ENCODE measurements at places on chromosomes 12 and 14. TPM values are rescaled to one million over a fixed set of nuclear protein-coding genes. Genes with fewer than 3 reads are reported as not detected.

DNA sequence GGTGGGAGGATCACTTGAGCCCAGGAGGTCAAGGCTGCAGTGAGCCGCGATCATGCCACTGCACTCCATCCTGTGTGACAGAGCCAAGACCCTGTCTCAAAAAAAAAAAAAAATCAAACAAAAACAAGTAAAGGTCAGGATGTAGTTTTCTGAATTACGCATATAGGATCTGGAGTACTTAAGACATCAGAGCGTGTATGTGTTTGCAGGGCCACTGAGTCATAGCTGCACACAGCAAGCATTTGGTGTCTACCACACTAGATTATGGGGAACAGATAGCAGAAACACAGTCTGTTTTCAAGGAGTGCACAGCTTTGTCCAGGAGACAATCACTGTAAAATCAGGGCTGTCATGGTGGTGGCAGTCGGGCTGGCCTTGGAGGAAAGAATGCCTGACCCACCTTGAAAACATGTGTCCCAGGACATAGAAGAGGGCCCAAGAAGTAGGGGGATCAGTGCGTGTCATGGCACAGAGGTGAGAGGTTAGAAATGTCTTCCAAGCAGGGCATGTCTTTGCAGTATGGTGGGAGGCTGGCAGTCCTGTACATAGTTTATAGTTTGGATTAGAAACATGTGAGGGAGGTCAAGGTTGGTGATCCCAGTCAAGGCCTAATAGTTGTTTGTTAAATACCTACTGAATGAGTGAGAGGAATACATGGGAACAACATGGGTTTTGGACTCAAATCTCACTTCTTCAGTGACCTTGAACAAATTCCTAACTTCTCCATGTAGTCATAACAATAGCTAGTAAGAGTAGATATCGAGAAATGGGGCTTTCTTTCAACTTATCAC is 23.6 kb upstream of the C12orf71 start:
- DNase-seq = no peak

GRCh38 chr12:40375076-40375475 is 150.3 kb downstream of the LRRK2 start:
- DNase-seq = no peak

DNA sequence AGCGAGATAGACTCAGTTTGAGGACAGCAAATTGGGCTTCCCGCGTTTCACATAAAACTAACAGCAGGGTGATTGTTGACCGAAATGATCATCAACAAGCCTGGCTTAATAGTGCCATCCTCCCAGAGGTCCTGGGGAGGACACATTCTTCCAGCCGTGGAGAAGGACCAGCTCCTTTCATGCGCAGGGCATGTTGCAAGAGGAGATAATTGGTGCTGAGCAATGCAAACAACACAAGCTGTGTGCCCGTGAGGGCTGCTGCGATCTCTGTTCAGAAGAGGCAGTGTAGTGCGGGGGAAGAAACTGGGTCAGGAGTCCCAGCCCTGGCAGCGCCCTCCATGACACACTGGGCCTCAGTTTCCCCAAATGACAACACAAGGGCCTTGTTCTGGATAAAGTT is 54.3 kb downstream of the CCDC85C start:
- no peak for DNase-seq

Gene NGB
- not detected for polyA plus RNA-seq

Gene AKAP6
- 1.4 TPM for polyA plus RNA-seq

All from naive thymus-derived CD8-positive, alpha-beta T cell (primary cell).